ENCODE measurements at places on chromosomes 5 and 9. TPM values are rescaled to one million over a fixed set of nuclear protein-coding genes. Genes with fewer than 3 reads are reported as not detected.

Gene ADAMTS2
- 0.38 TPM for total RNA-seq

Gene MZB1
- not detected for total RNA-seq

Gene ACTBL2
- not detected for total RNA-seq

Gene SV2C
- total RNA-seq, result under 0.01 TPM

Measured in dermis microvascular lymphatic vessel endothelial cell (primary cell).